ENCODE measurements at places on chromosomes 13 and 19. TPM values are rescaled to one million over a fixed set of nuclear protein-coding genes. Genes with fewer than 3 reads are reported as not detected.

DNA sequence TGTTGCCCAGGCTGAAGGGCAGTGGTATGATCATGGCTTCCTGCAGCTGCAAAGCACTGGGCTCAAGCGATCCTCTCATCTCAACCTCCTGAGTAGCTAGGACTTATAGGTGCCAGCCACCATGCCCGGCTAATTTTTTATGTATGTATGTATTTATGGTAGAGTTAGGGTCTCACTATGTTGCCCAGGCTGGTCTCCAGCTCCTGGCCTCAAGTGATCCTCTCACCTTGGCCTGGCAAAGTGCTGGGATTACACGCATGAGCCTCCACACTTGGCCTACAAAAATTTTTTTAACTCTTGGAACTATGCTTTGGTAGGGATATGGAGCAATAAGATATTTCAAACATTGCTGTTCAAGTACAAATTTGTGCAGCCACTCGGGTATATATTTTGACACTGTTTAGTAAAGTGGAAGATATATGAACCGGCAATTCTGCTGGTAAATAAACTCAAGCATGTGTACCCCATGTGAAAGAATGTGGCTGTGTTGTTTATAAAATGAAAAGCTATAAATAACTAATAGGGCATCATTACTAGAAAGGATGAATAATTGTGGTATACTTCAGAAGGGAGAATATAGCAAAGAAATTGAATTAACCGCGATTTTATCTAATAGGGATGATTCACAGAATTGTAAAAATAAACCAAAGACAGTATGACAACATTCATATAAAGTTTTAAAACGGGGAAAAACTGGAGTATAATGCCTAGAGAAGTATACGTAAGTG is 1.1 kb downstream of the ZNF566 start:
- peak; percentile 57 for DNase-seq

GRCh38 chr19:45638930-45639729 is at the start of gene EML2:
TSS of gene EML2 (minus strand) at chr19:45639397. CDS start at chr19:45639376, 21 bp downstream.
- DNase-seq: no peak

GRCh38 chr19:14333101-14333871 is 48.0 kb upstream of the ADGRE5 start:
- DNase-seq: no peak

DNA sequence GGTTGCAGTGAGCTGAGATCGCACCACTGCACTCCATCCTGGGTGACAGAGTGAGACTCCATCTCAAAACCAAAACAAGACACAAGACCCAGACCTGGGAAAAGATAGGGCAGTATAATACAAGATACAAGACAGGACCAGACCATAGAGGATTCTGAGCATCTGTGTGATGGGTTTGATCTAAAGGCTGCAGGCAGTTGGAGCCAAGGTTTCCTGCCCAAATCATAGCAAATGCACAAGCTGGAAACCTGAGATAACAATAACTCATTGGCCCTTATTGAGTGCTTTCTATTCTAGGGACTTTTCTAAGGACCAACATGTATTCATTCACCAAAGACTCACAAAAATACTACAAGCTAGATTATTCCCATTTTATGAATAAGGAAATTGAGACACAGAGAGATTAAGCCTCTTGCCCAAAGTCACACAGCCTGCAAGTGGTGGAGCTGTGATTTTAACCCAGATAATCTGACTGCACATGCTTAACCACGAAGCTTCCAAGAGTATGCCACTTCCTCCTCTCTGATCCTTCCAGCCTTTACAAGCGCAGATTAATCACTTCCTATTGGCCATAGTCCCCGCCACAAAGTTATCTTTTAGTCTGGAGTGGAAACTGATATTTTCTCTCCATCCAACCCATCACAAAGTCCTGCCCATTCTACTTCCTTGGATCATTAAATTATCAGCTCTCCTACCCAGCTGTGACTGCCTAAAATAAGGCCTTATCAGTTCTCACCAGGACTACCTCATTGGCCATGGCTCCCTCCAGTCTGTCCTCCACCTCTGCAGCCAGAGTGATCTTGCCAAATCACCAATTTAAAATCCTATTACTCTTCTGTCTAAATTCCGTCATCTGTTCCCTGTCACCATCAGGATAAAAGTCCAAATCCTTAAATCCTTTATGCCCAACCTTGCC is 147.2 kb downstream of the FLT1 start:
- DNase-seq: peak; percentile 41

DNA sequence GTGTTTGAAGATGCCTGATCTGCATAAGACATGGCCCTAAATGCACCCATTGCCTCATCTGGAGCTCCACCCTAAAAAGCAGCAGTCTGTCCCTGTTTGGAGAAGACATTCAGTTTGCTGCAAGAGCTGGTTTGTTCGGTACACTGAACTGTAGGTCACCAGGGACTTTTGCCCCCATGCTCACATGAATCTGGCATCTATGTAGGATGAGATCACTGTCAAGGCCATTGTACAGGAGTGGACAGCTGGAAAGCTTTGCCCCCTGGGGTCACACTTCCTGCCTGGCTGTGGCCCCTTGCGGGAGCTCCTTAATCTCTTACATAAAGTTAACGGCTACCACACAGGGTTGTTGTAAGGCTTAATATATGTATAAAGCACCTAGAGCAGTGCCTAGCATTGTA is 73.0 kb downstream of the IPO5 start:
- DNase-seq: no peak

GRCh38 chr19:4042731-4043082 is 24.0 kb downstream of the ZBTB7A start:
- DNase-seq: no peak

GRCh38 chr19:8269724-8270123 is 38.4 kb downstream of the CD320 start:
- no peak for DNase-seq

- peak; percentile 49 for DNase-seq
Observed at GRCh38 chr19:49391581-49392399, 3.7 kb downstream of the KASH5 start.

DNA sequence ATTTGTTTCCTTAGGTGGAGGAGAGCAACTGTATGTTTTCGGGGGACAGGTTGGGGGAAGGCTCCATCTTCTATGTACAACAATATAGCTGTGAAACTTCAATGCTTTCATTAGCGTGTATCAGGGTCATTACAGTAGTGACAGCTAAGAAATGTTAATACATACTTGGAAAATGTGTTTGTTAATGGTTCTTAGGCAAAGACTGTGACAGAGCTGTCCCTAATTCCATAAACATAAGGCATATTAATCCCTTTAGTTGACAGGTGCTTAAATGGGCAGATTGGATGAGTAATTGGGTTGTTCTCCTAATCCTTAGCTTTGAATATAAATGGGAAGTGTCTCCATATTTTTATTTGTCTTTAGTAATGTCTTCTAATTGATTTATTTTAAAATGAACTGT is 313.7 kb downstream of the HS6ST3 start:
- DNase-seq: no peak

- peak; percentile 42 for DNase-seq
Observed at GRCh38 chr19:16106121-16106520, 5.6 kb upstream of the RAB8A start.

DNA sequence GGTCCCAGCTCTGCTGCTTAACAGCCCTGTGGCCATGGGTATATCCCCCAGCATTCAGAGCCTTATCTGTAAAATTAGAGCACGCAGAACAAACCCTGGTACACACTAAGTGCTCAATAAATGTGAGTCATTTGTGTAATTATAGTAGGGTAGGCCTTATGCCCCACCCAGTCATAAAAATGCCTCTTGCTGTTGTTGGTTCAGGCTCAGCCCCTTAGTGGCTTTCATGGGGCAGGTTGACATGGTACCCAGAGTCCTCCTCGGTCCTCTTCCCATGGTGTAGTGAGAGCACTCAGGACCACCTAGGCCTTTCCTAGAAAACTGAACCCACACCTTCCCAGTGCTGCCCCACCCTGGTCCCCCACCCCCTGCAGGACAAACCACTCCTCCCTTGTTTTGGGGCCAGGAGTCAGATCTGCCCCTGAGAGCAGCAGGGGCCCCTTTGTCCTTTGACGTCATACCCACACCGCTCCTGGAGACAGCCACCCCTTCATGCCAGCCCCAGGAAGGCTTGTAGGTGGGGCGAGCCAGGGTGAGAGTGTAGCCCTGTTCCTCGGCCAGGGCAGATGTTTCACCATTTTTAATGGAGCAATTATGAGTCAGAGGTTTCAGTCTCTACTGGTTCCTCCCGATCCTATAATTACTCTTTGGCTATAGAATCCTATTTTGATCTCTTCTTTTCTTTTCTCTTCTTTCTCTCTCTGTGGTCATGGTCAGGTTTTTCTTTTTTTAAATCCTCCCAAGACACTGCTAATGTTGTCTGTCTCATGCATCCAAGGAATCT is 36.8 kb downstream of the ACTN4 start:
- DNase-seq: peak; percentile 94

DNA sequence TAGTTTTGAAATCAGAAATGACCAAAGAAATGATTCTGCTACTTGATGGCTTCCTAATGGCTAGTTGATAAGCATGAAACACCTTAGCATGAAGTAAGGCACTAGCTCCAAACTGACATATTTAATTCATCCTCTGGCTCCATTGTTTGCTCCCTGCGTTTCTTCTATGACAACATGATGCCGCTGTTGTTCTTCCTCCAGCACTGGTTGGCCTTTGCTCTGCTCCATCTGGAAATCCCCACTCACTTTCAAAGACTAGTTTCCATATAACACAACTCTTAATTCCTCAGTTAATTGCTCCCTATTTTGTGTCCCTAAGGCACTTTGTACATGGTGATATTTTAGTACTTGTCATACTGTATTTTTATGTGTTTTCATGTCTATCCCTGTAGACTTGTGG is 151.6 kb downstream of the GPC6 start:
- DNase-seq: no peak

GRCh38 chr13:99355267-99356011 is 48.2 kb upstream of the GPR183 start:
- DNase-seq: no peak

- DNase-seq: no peak
Observed at GRCh38 chr13:48746821-48747220, 93.1 kb downstream of the CYSLTR2 start.

GRCh38 chr13:72246396-72246795 is 379.4 kb upstream of the DACH1 start:
- no peak for DNase-seq

DNA sequence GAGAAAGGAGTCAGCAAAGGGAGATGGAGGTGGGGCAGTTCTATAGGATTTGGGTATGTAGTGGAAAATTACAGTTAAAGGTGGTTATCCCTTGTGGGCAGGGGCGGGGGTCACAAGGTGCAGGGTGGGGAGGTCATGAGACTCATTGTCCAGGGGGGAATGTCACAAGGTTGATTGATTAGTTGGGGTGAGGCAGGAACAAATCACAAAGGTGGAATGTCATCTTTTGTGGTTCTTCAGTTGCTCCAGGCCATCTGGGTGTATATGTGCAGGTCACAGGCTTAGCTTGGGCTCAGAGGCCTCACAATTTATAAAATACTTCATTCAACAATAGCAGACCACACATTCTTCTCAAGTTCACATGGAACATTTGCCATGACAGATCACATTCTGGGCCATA is 109.6 kb downstream of the ATP11A start:
- DNase-seq: no peak

GRCh38 chr19:41726493-41726892 is 18.1 kb downstream of the CEACAM5 start:
- DNase-seq: no peak

DNA sequence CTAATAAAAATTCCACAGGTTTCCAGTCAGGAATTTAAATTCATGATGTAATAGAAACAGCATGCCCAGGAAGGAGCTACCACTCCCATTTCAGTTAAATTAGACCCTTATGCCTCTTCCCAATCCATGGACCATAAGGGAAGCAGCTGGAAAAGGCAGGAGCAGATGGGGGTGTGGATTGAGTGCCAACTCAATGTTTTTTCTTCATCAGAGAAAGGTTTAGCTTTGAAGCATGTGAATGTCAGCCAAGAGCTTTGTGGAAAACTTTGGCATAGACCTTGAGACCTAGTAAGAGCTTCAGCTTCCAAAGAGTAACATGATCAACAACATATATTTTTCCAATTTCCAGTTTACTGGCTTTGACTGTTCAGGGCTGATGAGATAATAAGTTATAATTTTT is 2139.9 kb downstream of the PCDH9 start:
- DNase-seq: no peak

GRCh38 chr13:98945863-98946605 is 31.8 kb downstream of the DOCK9 start:
- DNase-seq: no peak

- peak; percentile 36 for DNase-seq
Observed at GRCh38 chr19:32287811-32288227, 57.6 kb upstream of the ZNF507 start.

- DNase-seq: no peak
Observed at GRCh38 chr19:47104680-47105079, 8.9 kb downstream of the ZC3H4 start.

DNA sequence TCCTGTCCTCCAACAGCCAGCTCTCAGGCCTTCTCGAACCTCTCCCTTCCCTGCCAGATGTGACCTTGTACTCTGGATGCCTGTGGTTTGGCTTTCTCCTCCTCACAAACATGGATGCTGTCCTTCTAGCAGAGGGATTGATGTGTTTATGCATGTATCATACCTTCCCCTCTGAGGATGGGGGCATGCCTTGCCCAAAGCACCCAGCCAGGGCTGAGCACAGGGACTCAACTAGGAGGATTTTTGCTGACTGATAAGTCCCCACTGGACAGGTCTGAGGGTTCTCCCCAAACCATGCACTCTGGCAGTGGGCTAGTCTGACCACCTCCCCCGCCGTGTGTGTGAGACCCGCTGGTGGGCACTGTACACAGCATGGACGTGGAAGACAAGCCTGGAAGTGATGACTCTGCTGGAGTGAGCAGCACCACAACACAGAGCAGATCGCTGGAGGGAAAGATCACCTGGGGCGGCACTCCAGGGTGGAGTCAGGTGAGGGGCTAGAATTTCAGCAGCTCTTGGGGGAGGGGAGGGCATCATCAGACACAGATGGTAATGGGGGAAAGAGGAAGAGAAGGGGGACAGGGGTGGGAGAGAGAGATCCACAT is 360.3 kb upstream of the ZNF507 start:
- DNase-seq: no peak

GRCh38 chr13:75705395-75705794 is 69.3 kb downstream of the LMO7 start:
- peak; percentile 70 for DNase-seq

DNA sequence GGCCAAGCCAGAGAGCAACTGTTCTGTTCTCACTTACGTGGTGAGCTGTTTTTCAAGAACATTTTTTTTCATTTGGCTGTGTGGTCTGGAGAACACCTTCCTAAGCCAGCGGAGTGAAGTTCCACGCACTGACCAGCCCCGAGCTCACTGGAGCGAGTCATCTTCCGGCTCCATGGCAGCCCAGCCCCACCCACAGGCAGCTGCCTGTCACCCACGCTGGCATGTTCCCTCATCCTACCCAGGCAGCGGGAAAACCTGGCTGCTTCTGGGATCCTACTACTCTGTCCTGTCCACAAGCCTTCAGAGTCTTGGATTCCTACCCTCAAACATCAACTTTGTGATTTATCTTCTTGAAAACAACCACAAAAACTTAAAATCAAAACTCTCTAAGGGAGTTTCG is 76.2 kb downstream of the GGACT start:
- DNase-seq: no peak

GRCh38 chr13:20126541-20127261 is 34.2 kb downstream of the GJA3 start:
- DNase-seq: no peak

F7 gene
- total RNA-seq: not detected

LTBP4 gene
- 36.6 TPM for total RNA-seq

LATS2 gene
- total RNA-seq: 45.5 TPM

PRRG2 gene
- total RNA-seq: 0.69 TPM

FBXO27 gene
- total RNA-seq: 0.47 TPM

PINLYP gene
- total RNA-seq: 0.47 TPM

TNNT1 gene
- 4.6 TPM for total RNA-seq

ZNF799 gene
- 1.6 TPM for total RNA-seq

PPP6R1 gene
- total RNA-seq: 88.2 TPM

CPT1C gene
- 34.0 TPM for total RNA-seq

DLEU7 gene
- total RNA-seq: not detected

ZNF765 gene
- 5.1 TPM for total RNA-seq

ZNF563 gene
- 1.9 TPM for total RNA-seq

ZNF816 gene
- 3.0 TPM for total RNA-seq
